ENCODE measurements at places on chromosomes 6 and 20.

DNA sequence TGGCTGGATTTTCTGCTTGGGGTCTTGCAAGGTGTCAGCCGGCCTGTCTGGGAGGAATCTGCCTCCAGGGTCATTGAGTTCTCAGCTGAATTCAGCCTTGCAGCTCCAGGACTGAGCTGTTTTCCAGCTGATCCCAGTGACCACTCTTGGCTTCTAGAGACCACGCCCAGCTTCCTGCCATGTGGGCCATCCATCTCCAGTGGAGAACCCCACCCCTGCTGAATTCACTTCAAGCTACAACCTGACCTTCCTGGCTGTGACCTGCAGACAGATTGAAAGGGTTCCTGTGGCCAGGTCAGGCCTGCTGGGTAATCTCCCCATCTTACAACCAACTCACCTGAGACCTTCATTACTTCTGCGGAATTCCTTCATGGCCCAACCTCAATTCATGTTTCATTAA, 26.5 kb upstream of the SYNDIG1 start:
- DNase-seq = no peak

- DNase-seq = no peak
Measured at GRCh38 chr6:11008821-11009220, 35.3 kb downstream of the ELOVL2 start.

GRCh38 chr6:42095776-42096541, 45.6 kb downstream of the TAF8 start:
- no peak for DNase-seq

DNA sequence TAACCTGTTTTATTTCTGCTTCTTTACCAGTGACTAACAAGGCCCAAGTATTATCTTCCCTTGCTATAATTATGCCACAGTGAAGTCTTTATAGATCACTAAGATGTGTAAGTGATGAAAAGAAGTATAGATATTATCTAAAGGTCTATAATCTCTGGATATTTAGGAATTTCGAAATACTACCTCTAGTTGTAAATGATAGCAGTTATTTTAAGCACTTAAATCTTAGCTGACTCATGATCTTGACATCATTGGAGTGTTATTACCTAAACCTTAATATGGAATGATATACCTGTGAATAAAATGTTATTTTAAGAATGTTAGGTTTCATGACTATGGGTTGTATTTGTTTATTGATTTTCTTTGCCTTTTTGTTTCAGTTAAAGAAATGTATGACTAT, 31.5 kb downstream of the CDC40 start:
- DNase-seq = no peak

DNA sequence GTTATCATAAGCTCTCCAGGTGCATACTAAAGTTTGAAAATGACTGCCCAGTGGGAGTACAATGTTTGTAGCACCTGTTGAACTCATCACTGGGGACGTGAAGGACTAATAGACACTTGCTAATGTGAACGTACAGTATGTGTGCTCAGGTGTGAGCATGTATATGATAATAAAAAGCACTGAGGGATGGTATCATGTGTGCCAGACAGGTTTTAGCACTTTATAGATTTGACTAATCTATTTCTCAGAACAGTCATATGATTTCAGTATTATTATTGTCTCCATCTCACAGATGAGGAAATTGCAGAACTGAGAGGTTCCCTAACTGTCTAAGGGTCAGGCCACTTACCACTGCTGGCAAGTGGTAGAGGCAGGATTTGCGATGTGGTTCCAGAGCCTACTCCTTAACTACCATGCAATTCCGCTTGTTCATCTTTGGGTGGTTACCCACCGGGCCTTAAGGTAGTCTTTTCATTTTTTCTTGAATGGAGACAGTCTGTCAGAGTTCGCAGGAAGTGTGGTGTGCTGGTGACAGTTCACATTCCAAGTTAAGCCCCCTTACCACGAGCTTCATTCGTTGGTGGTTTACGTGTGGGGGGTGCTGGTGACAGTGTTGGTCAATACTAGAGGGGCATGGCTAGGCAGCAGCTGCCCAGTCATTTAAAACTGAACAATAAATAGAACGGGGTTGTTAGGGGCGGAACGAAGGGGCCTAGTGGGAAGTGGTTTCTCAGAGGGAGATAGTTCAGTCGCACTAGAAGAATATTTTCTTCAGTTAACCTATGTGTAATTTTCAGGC, 46.8 kb downstream of the RREB1 start:
- DNase-seq = peak; percentile 66

GRCh38 chr20:21615617-21616080, 89.8 kb upstream of the PAX1 start:
- DNase-seq = peak; percentile 6

GRCh38 chr6:44221291-44221960, 2.0 kb upstream of the SLC29A1 start:
- DNase-seq = peak; percentile 79

All from inflammatory macrophage treated with lipopolysaccharide for 1 hour (primary cell).